GM13977 (cell line): ENCODE measurements at places on chromosomes 2 and 18.

DNA sequence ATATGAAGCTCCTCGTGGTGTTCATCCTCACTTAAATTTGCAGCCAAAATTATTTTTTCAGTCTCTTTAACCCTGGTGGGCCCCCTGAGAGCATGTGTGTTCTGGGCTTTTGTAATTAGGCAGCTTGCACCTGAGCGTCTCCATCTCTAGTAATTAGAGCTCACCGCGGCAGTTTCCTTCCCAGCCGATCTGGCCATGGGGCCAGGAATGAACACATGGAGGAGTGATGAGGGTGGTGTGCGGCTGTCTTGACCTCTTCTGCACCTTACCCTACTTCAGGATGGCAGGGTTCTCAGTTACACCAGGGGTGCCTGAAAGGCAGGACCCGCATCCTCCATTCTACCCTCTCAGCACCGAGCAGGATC, 98.5 kb downstream of the AFF3 start:
- no peak for DNase-seq

DNA sequence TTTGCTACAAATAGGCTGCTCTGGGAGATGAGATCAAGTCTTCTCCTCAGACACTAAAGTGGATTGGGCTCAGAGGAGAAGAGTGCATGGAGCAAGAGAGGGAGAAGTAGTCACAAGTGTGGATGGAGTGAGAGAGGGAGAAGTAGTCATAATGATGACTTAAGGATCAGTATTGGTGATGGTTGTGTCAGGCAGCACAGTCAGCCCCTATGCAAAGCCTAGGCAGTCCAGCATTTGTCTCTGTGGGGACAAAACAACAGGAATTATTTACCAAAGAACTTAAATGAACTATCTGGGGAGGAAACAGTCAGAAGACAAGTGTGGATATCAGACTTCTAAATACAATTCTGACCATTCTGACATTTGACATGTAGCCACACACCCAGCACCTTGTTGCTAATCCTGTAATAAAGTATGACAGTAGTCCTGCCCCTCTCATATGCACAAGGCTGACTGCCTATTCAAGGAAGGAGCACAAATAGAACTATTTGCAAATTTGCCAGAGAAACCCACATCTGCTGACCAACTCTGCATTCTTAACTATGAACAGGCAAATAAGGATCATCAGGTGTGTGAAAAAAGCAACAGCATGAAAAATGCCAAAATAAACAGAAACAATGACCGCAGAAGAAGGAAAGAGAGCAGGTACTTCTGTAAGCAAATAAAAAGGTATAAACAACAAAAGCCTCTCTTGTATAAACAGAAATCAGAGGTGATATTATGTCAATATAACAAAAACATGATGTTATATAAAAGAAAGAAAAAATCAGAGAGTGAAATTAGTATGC, 1597.9 kb upstream of the ACVR2A start:
- DNase-seq: no peak

DNA sequence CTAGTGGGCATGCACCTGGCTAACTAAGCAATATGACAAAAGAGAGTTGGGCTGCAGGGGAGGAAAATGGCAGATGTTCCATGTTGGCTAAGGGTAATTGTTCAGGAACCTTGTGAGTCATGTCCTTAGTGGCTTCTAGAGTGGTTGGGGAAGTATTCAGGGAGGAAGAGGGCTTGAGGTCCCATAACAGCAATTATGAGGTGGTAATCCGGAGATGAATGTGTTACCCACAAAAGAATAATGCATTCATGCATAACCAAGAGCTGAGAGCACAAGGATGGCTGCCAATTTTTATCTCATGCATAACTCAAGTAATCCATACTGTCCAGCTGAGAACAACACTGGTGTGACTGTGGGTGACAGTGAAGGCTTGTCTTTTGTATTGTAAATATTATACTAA, 42.9 kb downstream of the TMEFF2 start:
- DNase-seq: no peak

DNA sequence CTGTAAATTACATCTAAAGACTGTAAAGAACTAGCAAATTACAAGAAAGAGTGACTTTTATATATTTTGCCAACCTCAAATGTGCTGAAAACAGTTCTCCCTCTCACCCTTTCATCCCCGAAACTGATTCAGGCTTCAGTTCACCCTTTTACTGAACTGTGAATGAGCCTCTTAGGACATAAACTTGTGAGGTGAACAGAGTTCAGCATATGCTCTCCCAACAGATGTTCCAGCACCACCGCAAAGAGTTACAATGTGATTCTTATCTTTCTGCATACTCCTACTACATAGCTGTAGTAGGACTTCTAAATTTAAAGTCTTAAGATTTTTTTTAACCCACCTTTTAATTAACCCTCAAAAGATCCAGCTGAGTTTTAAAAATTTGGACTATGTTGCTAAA, 1.2 kb upstream of the ZCCHC2 start:
- DNase-seq: no peak

DNA sequence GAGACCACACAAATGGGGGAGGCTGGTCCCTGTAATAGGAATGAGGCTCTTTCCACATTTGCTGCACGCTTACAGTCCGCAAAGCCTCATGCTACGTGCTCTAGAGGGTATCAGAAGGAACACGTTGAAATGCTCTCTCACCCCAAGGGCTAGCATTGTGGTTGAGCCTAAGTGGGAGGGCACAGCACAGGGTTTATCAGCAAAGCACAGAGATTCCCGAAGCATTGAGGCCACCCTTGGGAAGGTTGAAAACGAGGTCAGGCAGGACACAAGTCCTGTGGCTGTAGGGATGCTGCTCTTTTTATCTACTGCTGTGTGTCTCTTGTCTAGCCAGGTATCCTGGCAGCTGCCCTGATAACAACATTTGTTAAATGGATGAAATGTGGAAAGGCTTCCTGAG, 378.3 kb downstream of the EN1 start:
- no peak for DNase-seq

DNA sequence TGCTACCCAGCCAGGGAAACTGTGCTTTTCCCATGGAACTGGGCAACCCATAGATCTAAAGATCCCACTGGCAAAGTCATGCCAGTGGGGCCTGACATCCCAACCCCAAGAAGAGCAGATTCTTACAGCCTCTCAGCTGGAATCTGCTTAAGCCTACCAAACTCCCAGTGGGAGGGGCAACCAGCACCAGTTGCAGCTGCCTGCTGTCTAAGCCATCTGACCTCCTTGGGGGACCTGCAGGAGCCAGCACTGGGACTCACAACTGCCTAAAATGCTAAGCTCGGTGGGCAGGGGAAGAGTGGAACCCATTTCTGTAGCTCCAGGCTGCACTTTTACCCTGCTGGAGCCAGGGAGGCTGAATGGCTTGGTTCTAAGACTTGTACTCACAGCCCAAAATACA, 770.7 kb upstream of the SLC8A1 start:
- no peak for DNase-seq

GRCh38 chr2:66512626-66513025, 77.7 kb downstream of the MEIS1 start:
- DNase-seq: no peak

DNA sequence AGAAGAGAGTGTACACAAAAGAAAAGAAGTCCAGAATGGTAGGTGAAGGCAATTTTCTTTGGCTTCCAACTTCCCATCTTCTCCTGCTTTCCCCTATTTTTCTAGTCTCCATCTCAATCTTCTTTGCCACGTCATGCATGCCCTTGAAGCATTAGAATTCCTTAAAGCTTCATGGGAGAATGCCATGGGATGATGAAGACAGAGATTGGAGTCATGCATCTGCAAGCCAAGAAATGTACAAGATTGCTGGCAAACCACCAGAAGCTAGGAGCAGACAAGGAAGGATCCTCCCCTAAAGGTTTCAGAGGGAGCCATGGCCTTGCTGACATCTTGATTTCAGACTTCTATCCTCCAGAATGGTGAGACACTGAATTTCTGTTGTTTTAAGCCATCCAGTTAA, 305.9 kb downstream of the HRH4 start:
- DNase-seq: no peak

DNA sequence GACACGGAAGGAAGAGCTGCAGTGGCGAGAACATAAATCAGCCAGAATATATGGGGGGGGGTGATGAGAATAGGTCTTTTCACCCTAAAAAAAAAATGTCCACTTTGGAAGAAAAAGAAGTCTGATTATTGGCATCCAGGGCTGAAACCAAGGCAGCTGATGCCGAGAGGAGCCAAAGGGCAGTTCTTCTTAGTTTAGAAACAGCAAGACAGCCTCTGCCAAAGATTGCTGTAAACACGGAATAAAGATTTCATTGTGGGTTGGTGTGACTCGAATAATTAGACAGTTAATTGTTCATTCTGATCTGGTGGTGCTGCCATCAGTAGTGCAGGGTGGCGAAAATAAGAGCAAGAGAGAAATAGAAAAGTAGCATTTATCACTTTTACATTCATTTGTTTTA, 3.5 kb downstream of the CDH20 start:
- DNase-seq: no peak

- DNase-seq: no peak
These were observed 87.3 kb upstream of the LDLRAD4 start for GRCh38 chr18:13131283-13131682.

DNA sequence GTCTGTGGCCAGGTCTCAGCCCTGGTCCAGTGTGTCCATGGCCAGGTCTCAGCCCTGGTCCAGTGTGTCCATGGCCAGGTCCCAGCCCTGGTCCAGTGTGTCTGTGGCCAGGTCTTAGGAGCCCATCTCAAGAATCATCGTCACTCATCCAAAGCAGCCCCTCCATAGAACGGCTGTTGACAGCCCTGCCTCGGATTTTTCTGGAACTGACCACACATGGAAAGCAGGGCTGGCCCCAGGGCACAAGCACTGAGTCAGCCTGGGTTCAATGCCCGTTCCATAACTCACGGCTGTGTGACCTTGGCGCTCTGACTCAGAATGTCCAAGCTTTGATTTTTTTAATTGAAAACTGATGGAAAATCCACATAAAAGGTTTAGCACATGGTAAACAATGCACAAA, 59.9 kb upstream of the SNTG2 start:
- DNase-seq: no peak
